Cardiac muscle cell (in vitro differentiated cells and primary cell): ENCODE measurements at places on chromosomes 7 and 10. TPM values are rescaled to one million over a fixed set of nuclear protein-coding genes. Genes with fewer than 3 reads are reported as not detected.

GRCh38 chr10:94083662-94084265 lies 90.0 kb downstream of the PLCE1 start:
- no peak for DNase-seq
- H3K27me3 ChIP-seq, result no peaks in the 10 kb centered on the region
- no peaks in the 10 kb centered on the region for H3K36me3 ChIP-seq
- H3K4me3 ChIP-seq, result no peak overlapping the region
- no peak overlapping the region for H3K27ac ChIP-seq

- peaks cover 32% of the 10 kb centered on the region for H3K4me1 ChIP-seq
- no peaks in the 10 kb centered on the region for H3K36me3 ChIP-seq
- DNase-seq, result no peak
- no peak overlapping the region for H3K4me3 ChIP-seq
Measured at GRCh38 chr10:114680543-114681117, 22.6 kb upstream of the ABLIM1 start.

GRCh38 chr7:102288285-102288930 lies 1.7 kb downstream of the SH2B2 start:
- peaks cover 3% of the 10 kb centered on the region for H3K4me1 ChIP-seq
- DNase-seq, result no peak
- H3K4me3 ChIP-seq, result no peak overlapping the region
- H3K36me3 ChIP-seq, result no peaks in the 10 kb centered on the region
- no peaks in the 10 kb centered on the region for H3K27me3 ChIP-seq

DNA sequence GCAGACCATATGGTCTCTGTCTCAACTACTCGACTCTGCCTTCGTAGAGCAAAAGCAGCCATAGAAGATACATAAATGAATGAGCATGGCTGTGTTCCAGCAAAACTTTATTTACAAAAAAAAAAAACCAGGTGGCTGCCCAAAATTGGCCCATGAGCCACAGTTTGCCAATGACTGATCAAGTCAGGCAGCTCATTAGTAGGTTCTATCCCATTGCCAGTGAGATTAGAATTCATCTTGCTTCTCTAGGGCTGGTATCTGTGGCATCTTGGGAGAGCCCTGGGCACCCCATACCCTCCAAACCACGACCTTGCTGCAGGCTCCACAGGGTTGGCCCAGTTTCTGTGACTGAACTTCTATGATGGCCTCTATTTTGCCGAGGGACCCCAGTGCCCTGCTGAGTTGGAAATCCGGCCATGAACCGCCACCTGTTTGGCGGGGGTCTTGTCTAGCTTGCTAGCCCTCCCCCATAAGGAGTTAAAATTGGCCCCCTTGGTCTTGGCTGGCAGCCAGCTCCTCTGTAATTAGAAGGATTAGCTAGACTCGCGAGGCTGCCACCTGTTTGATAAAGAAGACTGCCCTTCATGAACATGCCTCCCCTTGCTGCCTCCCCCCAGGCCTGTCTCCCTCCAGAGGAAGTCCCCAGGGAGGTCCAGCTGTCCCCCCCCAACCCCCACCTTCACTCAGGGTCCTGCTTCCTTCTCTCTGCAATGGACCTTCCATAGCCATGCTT lies 83.9 kb downstream of the CHN2 start:
- no peak overlapping the region for H3K4me3 ChIP-seq
- no peaks in the 10 kb centered on the region for H3K36me3 ChIP-seq
- no peak for DNase-seq
- no peak overlapping the region for H3K27ac ChIP-seq
- no peaks in the 10 kb centered on the region for H3K27me3 ChIP-seq

Gene AGR3
- not detected in 2 replicates for polyA plus RNA-seq

- H3K27me3 ChIP-seq, result peaks cover 75% of the 10 kb centered on the region
- no peak overlapping the region for H3K4me3 ChIP-seq
- no peaks in the 10 kb centered on the region for H3K36me3 ChIP-seq
- no peak overlapping the region for H3K27ac ChIP-seq
- no peaks in the 10 kb centered on the region for H3K4me1 ChIP-seq
- no peak for DNase-seq
Measured at GRCh38 chr7:98619450-98620321, 2.6 kb downstream of the NPTX2 start.

DNA sequence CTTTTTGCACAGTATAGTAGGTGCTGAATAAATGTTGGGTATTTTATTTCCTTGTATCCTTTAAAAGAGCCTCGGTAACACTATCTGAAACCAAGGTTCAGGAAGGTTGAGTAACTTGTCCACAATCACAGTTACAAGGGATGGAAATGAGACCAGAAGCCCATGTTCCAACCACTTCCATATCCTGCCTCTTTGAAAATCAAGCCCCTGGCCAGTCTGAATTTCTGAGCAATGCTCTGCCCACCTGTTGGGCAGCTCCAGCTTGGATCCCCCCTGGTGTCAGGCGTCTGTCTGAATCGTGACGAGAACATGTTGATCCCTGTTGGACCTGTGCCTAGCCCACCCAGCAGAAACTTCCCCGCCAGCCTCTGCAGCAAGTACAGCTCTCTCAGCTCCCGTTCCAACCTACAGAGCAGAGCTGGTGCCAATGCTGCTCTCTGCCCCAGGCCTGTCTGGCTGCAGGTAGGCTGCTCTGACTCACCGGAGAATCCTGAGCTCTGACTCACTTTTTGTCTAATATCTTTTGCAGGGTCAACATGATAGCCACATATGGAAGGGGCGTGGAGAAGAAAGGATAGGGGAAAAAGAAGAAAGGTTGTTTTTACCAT lies 595.5 kb downstream of the INHBA start:
- no peak overlapping the region for H3K27ac ChIP-seq
- H3K4me1 ChIP-seq, result no peaks in the 10 kb centered on the region
- H3K27me3 ChIP-seq, result no peaks in the 10 kb centered on the region
- H3K36me3 ChIP-seq, result no peaks in the 10 kb centered on the region
- no peak for DNase-seq

DNA sequence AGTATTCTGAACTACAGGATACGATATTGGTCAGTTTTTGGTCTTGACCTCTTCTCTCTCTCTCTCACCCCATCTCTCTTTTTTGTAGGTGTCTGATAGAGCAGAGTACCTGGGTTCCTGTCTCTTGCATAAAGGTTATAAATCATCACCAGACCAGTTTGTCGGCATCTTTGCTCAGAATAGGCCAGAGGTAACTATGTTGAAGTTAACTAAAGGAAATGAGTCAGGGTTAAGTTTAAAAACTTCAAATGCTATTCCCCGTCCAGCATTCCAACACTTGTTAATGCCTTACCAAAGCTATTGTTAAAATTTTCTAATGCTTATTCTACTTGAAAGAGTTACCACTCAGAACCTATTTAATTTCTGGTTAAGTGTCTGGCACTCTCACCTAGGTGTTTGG lies 30.7 kb downstream of the ACSL5 start:
- no peak overlapping the region for H3K27ac ChIP-seq

DNA sequence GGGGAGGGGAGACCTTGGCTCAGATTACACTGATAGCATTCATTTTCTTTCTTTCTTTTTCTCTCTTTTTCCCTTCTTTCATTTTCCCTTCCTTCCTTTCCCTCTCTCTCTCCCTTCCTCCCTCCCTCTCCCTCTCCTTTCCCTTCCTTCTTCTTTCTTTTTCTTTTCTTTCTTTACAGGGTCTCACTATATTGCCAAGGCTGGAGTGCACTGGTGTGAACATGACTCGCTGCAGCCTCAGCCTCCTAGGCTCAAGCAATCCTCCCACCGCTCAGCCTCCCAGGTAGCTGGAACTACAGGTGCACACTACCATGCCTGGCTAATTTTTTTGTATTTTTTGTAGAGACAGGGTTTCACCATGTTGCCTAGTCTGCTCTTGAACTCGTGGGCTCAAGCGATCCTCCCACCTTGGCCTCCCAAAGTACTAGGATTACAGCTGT lies 73.0 kb upstream of the MKRN1 start:
- H3K27me3 ChIP-seq, result no peaks in the 10 kb centered on the region
- no peaks in the 10 kb centered on the region for H3K36me3 ChIP-seq
- H3K4me3 ChIP-seq, result no peak overlapping the region
- DNase-seq, result no peak
- H3K4me1 ChIP-seq, result no peaks in the 10 kb centered on the region
- H3K27ac ChIP-seq, result no peak overlapping the region

DNA sequence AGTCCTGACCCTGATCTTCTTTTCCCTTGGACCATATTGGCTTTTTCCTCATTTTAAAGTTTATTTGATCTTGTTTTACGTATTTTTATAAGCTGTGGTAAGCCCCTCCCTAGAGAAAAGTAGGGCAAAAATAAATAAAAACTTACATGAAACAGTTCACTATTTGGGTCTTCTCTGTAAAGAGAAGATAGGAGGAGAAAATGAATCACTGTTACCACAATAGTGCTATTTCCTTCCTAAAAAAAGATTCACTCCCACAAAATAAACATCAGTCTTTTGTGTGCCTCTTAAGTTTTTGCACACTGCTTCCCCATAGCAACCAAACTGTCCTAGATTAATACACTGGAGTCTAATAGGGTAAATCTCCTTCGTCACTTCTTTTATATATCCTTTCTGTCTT lies 1.4 kb upstream of the SVIL start:
- H3K4me3 ChIP-seq, result peak overlapping the region; percentile 95
- DNase-seq, result no peak
- H3K27ac ChIP-seq, result peak overlapping the region; percentile 99
- no peaks in the 10 kb centered on the region for H3K27me3 ChIP-seq
- H3K36me3 ChIP-seq, result no peaks in the 10 kb centered on the region

DNA sequence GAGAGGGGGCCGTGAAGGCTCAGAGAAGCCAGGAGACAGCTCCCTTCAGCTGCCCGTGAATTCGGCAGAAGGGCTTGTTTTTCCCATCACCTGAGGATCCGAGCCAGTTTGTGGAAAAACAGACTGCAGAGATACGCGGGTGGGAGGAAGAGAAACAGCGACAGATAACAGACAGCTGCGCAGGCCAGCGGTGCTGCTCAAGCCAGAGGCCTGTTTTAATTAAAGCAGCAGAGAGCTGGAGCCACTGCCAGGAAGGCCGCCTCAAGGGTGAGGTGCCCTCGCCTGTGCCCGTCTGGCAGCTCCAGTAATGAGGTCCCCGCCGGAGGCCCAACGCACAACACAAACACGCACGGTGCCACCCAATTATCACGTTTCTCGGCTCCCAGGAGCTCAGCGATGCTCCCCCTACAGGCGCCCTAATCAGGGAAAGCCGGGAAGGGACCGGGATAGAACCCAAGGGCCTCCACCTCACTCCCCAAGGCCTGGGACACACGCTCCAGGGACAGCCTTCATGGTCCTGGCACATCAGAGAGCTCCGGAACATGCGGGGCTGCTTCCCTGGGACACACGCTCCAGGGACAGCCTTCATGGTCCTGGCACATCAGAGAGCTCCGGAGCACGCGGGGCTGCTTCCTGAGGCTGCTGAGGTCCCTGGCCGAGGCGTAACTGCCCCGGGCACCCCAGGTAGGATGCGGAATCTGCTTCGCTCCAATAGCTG lies 60.6 kb upstream of the DNAAF5 start:
- H3K4me1 ChIP-seq, result peaks cover 8% of the 10 kb centered on the region
- peak; percentile 41 for DNase-seq
- H3K27me3 ChIP-seq, result no peaks in the 10 kb centered on the region
- H3K27ac ChIP-seq, result no peak overlapping the region

DNA sequence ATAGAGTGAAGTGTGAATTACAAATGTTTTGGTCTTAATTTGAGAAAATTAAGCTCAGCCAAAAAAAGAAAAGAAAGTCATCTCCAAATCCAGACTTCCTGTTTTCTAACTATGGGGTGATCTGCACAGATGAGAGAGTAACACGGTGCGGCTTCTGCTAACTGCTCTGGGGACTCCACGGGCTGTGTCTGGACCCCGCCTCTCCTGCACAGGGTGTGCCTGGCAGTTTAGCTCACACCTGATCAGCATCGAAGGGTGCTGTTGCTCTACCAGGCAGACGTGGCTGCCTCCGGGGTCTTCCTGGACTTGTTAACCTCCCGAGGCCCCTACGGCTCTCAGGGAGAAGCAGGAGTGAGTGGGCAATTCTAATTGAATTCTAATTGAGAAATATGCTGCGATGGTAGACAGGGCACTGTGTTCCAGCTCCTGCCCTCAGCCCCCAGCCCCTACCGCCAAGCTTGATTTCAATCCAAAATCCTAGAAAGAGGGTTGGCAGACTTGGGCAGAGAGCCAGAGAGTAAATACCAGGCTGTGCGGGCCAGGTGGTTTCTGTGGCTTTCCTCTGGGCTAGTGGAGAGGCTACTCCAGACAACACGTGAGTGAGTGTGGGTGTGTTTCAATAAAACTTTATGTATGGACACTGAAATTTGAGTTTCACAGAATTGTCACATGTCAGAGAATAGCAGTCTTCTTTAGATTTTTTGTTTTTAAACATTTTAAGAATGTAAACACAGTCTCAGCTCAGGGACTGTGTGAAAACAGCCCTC lies 13.4 kb downstream of the SHH start:
- no peaks in the 10 kb centered on the region for H3K4me1 ChIP-seq
- H3K27me3 ChIP-seq, result peaks cover 94% of the 10 kb centered on the region
- no peaks in the 10 kb centered on the region for H3K36me3 ChIP-seq
- no peak overlapping the region for H3K27ac ChIP-seq
- H3K4me3 ChIP-seq, result no peak overlapping the region

Gene CAMK2B
- polyA plus RNA-seq, result 17.7 and 19.3 TPM in 2 replicates

- H3K27me3 ChIP-seq, result no peaks in the 10 kb centered on the region
- no peaks in the 10 kb centered on the region for H3K36me3 ChIP-seq
- DNase-seq, result no peak
- no peaks in the 10 kb centered on the region for H3K4me1 ChIP-seq
Measured at GRCh38 chr10:11535346-11535959, 76.0 kb downstream of the USP6NL start.

DNA sequence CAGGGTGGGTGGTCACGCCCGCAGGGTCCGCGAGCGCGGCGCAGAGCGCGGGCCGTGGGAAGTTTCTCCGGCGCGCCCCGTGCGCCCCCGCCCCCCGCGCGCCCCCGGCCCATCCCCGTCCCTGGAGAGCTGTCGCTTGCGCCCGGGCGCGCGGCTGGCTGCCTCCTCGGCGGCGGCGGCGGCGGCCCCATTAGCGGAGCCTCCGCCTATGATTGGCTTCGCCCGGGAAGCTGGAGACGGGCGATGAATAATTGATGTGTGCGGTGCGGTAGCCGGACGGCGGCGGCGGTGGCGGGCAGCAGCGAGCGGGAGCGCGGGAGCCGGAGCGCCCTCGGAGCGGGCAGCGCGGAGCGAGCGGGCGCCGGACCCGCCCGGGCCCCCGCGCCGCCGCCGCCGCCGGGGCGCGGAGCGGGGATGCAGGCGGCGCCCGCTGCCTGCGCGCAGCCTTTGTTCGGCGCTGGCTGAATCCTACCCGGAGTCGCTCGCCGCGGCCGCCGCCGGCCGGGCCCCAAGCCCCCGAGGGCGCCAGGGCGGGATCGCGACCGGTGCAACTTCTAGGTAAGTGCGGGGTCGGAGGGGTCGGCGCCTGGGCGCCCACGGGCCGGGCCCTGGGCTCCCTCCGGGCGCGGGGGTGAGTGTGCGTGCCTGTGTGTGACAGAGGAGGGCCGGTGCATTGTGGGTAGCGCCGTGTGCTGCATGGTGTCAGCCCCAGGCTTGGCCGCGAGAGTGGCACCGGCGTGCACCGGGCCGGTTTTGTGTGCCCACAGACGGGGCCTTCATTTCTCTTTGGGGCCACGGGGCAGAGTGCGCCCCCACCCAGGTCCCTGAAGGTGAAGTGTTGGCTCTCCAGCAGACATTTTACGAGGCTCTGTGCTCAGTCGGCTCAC lies 103.8 kb upstream of the PPIF start:
- DNase-seq, result no peak
- peak overlapping the region; percentile 74 for H3K27ac ChIP-seq
- no peaks in the 10 kb centered on the region for H3K36me3 ChIP-seq
- peaks cover 46% of the 10 kb centered on the region for H3K4me1 ChIP-seq

Gene MALSU1
- 86.7 and 111 TPM in 2 replicates for polyA plus RNA-seq
